ENCODE measurements at places on chromosomes 1 and 21.

- DNase-seq = no peak
These were observed 395.6 kb downstream of the NPHP4 start for GRCh38 chr1:5596651-5597050.

DNA sequence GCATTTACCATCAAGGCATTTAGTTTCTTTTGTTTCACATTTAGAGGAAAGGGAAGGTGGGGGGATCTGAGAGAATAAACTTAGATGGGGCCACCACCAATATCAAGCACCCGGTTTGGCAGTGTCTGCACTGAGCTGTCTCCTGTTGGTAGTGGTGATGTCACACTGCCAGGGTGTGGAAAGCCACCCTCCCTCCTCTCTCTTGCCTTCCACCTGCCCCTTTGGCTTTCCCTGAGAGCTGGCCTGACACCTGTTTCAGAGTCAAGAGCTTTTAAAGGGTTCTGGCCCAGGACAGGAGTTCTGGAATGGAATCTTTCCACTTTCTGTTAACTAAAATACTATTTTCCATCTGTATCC, 13.4 kb downstream of the ATF3 start:
- DNase-seq = no peak

- DNase-seq = peak; percentile 23
These were observed 17.7 kb downstream of the ZNF362 start for GRCh38 chr1:33273961-33274371.

GRCh38 chr1:154288661-154289060, 16.2 kb downstream of the HAX1 start:
- DNase-seq = peak; percentile 49

GRCh38 chr1:185534801-185535200, 199.4 kb upstream of the HMCN1 start:
- DNase-seq = no peak

DNA sequence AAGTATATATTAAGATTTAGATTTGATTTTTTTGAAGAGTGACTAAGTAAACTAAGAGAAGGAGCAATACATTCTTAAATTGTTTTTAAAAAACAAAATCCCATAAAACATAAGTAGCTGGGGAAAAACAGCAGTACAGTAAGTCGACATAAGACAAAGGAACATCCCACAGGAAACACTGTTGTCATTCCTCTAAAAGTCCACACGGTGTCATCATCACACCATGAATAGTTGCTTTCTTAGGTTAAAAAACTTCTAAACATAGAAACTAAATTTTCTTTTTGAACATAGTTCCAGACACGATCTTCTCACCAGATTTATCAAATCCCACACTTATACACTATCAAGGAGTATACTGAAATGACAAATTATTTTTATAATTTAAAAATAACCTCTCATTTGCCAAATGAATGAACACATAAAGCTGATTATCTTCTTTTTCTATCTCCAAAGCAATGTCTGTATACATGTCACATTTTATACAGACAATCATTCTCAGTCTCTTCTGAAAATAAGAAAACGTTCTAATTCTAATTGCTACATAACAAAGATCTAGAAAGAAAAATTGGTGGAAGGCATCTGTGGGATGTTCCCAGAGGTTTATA, 15.8 kb downstream of the ODF2L start:
- peak; percentile 87 for DNase-seq

DNA sequence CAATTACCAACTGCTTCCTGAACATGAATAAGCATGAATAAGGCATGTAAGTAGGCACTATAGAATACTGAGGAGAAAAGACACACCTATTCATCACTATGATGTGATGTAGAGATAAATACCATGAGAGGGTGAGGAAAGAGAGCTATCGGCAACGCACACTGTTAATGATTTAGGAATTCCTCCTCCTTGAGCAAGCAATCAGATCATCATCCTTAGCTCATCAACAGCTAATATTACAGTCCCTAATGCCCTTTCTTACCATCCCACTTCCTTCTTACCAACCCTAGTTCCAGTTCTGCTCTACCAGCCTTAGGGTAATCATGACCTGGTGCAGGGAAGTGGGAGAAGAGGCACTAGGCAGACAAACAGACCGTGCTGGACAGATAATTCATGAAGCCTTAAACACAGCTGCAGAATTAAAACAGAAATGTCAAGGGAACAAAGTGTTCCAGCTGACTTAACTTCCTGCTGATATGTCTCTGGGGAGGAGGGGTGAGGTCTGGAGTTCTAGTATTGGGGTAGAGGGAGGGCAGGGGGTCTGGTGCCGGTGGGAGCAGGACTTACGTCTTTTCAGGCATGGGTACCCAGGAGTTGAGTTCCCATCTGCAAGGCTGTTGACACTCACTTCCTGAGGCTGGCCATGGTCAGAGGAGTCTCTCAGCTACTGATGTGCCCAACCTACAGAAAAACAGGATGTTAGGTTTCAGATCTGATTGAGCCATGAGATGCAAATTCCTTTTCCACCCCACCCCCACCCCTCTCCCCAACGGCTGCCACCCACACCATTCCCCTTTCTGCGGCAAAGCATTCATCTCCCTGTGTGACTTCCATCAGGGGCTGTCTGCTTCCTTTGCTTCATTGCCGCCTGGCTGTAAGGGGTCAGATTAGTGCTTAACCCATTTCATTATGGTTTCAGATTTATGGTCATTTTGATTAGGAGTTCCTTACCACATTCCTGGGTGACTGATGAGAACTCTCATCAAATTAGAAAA, 12.6 kb upstream of the RCSD1 start:
- no peak for DNase-seq

DNA sequence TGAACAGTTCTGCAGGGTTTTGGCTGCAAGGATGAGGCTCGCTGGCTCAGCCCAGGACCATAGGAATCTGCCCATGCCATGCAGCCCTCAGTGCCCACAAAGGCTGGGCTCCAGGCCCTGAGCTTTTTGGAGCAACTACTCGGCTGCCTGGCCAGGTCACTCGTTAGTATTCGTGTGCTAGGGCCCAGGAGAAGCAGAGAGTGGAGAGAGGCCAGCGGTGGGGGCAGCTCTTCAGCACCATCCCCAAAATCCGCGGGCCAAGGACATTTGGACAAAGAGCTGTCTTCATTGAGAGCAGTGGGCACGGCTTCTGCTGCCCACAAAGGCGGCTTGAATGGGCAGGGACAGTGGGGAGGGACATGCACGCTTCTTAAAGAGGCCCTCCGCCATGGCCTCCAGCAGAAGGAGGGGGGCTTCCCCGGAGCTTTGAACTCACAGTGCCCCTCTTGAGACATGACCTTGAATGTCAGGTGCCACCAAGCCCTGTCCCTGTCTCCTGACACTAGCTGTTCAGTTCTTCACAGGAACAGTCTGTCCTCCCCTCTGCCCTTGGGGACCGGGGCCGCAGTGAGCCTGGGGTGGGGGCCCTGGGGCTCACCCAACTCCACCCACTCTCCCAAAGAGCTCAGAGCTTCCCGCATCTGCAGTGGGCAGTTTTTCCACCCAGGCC, 106.1 kb upstream of the ARHGEF16 start:
- DNase-seq = no peak

GRCh38 chr1:181310560-181310959, 172.8 kb upstream of the CACNA1E start:
- no peak for DNase-seq

DNA sequence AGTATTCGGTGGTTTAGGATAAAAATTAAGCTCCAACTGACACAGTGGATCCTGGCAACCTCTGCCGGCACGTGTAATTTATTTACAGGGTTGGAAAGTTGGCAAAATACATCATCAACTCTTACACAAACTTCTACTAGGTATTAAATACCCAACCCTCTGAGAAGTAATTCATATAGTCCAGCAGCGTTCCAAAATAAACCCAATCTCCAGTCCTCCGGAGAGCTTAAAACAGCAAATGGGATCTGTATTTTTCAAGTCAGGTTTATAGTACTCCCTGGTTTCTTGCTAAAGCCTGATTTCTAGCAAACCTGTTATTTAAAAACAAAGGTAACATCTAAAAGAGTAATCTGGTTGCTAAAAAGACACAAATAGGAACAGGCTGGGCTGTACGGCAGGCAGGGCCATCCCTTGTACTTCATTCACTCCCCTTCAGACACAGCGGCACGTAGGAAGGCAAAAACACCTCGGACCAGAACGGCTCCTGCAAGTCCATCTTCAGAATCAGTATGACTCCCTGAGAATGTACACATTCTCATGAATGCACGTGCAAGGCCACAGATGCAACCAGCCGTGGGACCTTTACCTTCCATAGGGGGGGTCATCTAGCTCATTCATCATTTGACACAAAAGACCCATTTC, 8.6 kb downstream of the GLIS1 start:
- no peak for DNase-seq

DNA sequence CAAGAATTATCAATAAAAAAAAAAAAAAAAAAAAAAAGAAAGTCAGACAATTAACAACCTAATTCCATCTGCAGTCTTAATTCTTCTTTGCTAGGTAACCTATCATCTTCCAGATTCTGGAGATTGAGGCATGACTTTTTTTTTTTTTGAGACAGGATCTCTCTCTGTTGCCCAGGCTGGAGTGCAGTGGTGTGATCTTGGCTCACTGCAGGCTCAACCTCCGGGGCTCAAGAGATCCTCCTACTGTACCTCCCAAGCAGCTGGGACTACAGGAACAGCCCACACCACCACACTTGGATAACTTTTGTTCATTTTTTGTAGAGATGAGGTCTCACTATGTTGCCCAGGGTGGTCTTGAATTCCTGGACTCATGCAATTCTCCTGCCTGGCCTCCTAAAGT, 4.6 kb upstream of the RAD54L start:
- DNase-seq = no peak

- peak; percentile 32 for DNase-seq
These were observed 1.8 kb downstream of the SON start for GRCh38 chr21:33544451-33545195.

DNA sequence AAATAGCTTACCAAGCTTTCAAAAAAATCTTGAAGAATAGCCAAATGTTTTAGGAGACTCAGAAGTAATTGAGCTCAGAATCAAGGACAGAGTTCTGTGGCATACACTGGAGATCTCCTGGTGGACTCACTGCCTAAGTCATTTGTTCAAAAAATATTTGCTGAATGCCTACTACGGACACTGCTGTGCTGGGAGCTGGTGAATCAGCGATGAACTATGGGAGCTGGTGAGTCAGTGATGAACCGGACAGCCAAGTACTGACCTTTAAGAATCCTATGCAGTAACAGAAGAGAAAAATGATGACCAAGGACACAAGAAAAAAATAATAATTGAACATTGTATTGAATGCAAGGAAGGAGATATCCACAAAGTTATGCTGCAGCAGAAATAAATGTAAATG, 717.9 kb upstream of the CXADR start:
- DNase-seq = peak; percentile 80

DNA sequence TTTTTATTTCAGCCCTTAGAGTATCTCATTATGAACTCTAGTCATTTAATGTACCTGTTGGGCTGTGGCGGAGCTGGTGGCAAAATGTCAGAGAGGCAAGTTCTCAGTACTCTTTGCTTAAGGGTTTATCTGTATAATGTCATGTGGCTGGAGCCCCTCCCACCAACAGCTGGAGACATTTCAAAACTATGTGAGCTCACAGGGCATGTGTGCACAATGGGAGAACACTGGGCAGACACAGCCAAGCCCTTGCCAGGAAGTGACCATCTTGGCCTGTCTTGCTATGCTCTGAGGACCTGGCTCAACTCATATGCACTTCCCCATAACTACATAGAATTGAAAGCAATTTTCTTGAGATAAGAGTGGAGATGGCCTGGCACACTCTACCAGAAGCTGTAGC, 296.4 kb downstream of the PTPRU start:
- no peak for DNase-seq

DNA sequence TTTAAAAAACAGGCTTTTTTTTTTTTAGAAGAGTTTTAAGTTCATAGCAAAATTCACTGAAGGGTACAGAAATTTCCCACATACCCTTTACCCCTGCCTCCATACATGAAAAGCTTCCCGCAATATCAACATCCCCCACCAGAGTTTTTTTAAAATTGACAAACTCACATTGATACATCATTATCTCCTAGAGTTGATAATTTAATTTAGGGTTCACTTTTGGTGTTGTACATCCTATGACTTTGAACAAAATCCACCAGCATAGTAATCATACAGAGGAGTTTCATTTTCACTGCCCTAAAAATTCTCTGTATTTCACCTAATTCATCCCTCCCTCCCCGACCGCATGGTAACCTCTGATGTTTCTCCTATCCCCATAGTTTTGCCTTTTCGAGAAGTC, 53.6 kb upstream of the KCNK2 start:
- DNase-seq = no peak

- peak; percentile 81 for DNase-seq
These were observed 2.6 kb downstream of the PABPC4 start for GRCh38 chr1:39573736-39574624.

Measured in RKO (cell line).